Stimulated activated CD4-positive, alpha-beta T cell treated with anti-CD3 and anti-CD28 coated beads, TNF-alpha, amount 100 ng/mL, for 24 hours (primary cell): ENCODE measurements at places on chromosomes 1 and 21.

GRCh38 chr1:3803905-3804626 is 7.8 kb upstream of the LRRC47 start:
- DNase-seq: no peak

GRCh38 chr1:243783714-243784113 is 66.3 kb downstream of the AKT3 start:
- no peak for DNase-seq

- no peak for DNase-seq
Observed at GRCh38 chr1:41359211-41360073, 1.8 kb upstream of the FOXO6 start.

DNA sequence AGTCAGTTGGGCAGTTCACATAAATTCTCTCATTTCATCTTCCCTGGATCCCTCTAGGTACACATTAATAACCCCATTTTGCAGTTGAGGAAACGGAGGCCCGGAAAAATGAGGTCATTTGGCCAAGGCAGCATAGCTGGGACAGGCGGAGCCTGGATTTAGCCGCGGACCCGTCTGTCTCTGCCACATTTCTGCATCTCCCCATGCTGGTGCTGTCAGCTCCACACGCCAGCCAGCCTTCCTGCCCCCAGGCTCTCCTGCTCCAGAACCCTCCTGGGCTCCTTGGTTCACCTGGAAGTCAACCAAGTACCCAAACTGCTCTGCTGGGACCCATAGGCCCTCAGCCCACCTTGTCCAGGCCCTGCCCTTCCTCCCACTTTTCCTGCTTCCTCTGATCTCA is 7.6 kb downstream of the FOXO6 start:
- no peak for DNase-seq

GRCh38 chr1:7575041-7575400 is 196.1 kb upstream of the VAMP3 start:
- no peak for DNase-seq

DNA sequence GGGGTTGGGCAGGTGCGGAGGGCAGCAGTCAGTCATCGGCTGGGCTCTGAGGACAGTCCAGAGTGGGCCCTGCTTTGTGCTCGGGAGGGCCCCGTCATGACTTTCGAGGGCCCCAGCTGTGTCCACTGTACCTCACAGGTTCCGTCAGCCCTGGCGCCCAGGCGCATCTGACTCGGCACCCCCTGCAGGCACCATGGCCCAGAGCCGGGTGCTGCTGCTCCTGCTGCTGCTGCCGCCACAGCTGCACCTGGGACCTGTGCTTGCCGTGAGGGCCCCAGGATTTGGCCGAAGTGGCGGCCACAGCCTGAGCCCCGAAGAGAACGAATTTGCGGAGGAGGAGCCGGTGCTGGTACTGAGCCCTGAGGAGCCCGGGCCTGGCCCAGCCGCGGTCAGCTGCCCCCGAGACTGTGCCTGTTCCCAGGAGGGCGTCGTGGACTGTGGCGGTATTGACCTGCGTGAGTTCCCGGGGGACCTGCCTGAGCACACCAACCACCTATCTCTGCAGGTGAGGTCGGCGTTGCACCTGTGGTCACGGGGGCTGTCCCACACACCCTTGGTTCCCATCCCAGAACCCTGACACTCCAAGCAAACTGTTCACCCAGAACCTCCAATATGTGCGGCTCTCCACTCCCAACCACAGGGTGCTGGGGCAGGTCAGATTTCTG is 7.8 kb downstream of the PODN start:
- DNase-seq: no peak

DNA sequence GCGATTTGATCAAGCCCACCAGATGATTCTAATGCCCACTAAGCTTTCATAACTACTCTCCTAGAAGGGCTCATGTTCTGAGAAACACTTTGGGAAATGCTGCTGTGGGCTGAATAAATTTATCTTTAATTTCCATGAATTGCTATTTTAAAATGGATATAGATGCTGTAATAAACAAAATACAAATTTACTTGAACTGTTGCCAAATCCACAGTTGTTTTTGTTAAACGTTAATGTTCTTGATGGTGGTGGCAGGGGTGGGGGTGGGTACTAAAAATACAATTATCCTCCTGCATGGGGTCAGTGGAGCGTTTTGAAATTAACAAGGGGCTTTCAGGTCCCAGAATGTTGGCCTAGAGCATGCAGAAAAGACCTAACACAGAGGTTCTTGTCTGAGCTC is 244.7 kb upstream of the POU3F1 start:
- DNase-seq: no peak
